Activated CD8-positive, alpha-beta memory T cell treated with anti-CD3 and anti-CD28 coated beads for 24 hours (primary cell): ENCODE measurements at places on chromosomes 16 and 17.

DNA sequence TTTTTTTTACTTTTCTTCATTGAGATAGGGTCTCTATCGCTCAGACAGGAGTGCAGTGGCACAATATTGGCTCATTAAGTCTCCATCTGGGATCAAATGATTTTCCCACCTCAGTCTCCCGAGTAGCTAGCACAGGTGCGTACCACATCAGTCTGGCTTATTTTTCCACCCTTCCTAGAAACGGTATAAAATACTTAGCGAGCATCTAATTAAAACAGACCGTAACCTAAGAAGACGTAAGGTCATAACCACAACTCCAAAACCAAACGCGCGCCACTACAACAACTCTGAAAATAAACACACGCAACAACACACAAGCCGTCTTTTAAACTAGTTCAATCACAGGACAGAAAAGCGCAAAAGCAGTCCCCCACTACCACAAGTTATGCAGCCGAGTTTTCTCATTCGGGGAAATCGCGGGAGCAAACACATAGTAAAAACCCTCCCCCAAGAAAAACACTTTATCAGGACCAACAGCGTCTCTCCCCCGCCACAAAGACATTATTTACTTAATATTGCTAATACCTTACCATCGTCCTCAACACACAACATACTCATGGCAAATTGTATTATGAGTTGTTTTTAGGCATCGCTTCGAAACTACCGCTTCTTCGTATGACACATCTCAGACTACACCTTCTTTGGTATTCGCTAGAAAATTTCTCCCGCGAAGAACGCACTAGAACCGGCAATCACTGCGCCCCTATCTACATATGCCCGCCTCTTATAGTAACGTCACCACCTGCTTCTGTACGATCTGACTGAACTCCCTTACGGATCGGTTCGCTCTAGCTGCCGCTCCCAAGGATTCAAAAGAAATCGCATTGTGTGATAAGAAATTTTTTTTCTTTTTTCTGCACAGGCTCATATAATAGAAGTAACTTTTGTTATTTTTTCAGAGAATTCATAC is 32.8 kb downstream of the TEX14 start:
- DNase-seq = peak; percentile 91

DNA sequence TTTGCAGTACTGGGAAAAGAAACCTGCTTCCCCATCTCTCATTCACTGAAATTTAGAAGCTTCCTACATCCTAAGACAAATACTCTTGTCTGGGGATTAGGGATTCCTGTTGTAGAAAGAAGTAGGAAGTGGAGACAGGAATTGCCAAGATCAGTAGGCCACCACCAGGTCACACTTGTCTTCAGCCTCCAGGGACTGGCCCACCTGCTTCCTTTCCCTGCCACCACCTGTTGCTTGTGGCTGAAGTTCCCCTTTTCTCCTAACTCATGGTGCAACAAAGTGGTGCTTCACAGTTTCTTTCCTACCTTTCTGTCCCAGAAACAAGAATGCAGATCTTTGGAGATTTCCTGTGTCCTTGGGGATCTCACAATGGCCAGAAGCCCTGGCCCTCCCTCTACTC is 82.4 kb downstream of the WNT3 start:
- DNase-seq = no peak

GRCh38 chr16:74868501-74868900 is 93.9 kb upstream of the FA2H start:
- DNase-seq = no peak

GRCh38 chr17:73234736-73235135 is 26.9 kb downstream of the CPSF4L start:
- DNase-seq = no peak

- DNase-seq = no peak
These were observed 155.6 kb downstream of the GRIN2A start for GRCh38 chr16:10026593-10026992.

DNA sequence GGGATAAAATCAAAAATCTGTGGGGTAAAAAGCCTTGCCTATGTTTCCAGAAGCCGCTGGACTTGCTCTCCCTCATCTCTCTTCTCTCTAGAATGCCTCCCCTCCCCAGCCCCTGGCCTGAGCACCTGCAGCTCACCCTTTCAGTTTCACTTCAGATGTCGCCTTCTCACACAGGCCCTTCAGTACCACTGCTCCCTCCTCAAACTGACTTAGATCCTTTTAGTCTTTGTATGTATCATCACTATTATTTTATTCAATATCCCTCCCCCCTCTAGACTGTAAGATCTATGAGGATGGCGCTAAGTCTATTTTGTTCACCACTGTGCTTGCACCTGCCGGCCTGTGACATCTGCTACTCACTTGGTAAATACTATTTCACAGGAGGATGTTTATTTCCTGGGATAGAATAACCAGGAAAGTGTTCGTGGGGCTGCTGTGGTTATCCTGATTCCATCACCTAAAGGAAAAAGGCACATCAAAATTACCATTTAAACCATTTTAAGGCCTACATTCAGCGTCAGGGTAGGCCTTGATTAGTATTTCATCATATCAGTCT is 122.3 kb downstream of the MRTFB start:
- no peak for DNase-seq
